ENCODE measurements at places on chromosomes 1 and 21.

DNA sequence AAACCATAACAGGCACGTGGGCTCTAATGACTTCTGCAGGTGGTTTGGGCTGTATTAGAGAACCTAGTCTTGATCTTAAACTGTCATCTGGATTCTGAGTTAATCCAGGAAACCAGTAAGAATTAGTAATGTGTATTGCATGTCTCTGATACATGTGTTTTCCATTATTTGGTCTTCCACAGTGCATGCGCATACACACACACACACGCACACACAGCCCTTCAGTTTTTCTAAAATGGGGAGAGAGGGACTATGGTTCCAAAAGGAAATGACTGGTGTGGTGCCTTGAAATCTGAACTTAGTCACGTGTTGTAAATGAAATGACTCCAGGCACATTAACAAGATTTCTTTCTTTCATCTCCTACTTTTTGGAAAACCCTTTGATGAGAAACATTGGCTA, 67.6 kb downstream of the OLFML2B start:
- DNase-seq, result no peak

DNA sequence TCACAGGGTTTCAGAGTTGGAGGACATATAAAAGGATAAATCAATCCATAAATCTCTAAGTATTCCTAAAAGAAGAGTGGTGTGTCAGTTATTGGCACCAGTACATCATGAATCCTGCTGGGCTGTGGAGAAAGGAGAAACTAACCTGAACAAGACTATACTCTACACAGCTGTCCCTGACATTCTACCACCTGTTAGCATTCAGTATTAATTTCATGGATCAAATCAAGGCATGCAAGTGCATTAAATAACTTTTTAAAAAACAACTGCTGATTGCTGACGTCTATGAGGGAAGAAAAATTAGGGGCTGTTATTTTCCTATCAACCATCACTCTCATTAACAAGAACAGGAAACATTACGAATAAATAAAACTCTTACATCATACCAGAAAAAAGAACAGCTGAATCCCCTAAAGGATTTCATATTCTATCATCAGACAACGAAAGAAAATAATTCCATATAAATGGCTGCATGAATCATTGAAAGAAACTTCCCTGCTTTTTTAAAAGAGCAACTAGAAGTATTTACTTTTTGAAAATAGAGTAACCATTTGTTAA, 121.7 kb downstream of the ATF6 start:
- DNase-seq, result no peak

- DNase-seq, result no peak
Measured at GRCh38 chr1:39688706-39689105, 2.5 kb downstream of the HPCAL4 start.

DNA sequence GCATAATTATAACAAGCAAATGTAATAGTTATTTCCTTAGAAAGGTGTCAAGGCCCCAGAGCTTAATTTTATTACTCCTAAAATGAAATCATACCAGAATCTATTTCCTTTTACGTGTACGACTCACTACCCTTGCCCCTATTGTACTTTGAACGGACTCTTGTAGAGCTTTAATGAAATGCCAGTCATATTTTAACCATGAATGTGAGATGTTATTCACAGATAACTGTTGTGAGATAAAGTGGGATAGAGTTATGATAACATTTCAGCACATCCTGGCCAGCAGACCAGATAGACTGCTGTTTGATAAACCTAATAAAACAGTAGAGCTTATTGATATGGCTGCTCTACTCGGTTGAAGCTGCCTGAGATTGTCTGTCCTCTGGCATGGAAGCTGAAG, 500.8 kb upstream of the PBX1 start:
- DNase-seq, result no peak

DNA sequence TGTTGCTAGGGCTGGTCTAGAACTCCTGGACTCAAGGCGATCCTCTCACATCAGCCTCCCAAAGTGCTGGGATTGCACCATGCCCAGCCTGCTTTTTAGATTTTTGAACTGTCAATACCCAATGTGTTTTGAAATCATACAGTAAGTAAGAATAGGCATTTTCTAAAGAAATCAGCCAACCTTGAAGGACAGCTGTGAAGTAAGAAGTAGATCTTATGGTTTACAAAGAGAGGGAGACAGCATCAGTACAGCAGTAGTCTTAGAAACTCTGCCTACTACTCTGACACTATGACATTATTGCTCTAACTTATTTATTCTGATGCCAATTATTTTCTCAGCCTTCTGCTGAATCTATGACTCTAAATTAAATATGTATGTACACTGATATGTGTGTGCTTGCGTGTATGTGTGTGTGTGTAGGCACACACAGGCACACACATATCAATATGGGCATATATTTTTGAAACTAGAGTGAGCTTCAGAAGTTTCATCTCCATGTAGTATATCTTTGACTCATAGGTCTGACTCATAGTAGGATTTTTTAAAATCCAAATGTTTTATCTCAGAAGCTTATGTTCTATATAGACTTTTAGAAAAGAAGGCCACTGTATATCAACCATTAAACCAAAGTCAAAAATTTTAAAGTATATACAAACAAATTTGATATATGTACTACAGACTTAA, 140.4 kb downstream of the COL24A1 start:
- DNase-seq, result no peak

DNA sequence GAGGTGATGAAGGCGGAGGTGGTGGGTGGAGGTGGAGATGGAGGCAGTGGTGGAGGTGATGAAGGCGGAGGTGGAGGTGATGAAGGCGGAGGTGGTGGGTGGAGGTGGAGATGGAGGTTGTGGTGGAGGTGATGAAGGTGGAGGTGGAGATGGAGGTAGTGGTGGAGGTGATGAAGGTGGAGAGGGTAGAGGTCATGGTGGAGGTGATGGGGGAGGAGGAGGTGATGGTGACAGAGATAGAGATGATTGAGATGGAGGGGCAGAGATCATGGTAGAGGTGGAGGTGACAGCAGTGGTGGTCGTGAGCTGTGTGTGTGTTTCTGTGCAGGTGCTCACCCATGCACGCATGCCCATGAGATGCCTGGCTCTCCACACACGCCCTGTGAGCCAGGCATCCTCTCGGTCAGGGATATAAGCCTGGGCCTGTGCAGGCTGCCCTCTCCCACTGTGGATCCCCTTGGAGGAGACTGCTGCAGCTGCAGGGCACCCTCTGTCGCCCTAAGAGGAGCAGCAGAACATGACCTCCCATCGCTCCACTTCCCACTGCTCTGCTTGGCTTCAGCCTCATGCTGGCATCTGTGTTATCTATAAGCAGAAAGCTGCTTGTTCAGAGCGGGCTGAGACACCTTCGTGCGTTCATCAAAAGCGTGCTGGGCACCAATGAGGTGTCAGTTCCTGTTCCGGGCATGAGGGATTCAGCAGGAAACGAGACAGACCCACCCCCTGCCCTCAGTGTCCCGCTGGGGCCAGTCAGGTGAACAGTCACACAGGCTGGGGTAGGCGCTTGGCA, 20.5 kb upstream of the NPHP4 start:
- no peak for DNase-seq

DNA sequence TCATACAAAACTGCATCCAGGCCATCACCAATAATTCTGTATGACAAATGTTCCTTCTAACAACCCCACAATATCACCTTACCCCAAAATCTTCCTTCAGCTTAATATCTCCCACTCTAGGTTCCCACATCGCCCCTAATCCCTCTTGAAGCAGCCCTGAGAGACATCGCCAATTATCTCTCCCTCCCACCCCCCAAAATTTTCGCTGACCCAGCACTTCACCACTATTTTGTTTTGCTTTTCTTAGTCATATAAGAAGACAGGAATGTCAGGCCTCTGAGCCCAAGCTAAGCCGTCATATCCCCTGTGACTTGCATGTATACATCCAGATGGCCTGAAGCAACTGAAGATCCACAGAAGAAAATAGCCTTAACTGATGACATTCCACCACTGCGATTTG, 126.3 kb downstream of the ADGRL4 start:
- DNase-seq, result no peak

GRCh38 chr21:18049461-18049860, 195.2 kb upstream of the CHODL start:
- no peak for DNase-seq

DNA sequence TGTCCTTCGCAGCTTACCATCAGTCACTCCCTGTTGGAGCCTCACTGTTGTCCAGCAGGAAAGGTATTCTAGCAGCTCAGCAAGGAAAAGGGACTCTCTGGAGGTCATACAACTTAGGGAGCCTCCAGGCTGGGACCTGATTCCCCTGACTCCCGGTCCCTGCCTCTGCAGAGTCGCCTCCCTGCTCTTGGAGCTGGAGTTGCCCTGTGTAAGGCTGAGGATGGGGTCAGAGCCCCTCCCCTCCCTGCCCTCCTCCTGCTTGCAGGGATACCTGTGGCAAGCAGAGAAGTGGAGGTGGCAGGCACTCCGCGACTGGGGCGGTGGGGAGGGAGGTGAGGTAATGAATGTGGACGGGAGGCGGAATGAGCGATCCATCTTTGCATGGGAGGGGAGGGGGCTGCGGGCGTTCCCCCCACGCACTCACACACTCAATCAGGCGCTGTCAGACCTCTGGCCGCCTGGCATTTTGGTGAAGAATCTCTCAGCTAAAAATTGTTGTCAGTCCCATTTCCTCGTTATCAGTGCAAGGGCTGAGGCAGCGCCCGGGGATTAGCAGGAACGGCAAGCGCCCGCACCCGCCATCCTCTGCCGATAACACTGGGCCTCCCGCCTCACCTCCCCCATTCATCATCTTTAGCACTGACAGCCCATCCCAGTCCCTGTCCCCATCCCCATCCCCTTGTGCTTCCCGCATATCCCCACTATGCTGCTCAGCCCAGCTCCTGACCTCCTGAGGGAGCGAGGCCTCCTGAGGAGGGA, 64.3 kb downstream of the TMEM53 start:
- DNase-seq, result no peak

- DNase-seq, result no peak
Measured at GRCh38 chr1:43773821-43774220, 66.5 kb downstream of the ST3GAL3 start.

- no peak for DNase-seq
Measured at GRCh38 chr1:65170511-65171142, 22.6 kb downstream of the AK4 start.

- peak; percentile 52 for DNase-seq
Measured at GRCh38 chr21:44932408-44933181, 7.2 kb upstream of the SLX9 start.

DNA sequence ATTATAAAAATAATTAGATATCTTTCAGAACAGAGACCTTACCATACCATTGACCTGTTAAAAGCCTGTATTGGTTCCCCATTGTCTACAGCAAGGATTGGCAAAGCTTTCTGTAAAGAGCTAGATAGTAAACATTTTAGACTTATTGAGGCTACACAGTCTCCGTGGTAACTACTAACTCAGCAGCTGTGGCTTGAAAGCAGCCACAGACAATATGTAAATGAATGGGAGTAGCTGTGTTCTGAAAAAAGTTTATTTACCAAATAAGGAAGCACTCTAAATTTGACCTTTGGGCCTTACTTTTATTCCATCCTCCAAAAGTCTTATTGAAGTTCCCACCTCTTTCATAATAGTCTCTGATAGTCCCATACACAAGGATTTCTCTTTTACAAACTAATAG, 39.7 kb downstream of the NUP210L start:
- DNase-seq, result no peak

GRCh38 chr1:22488319-22488718, 36.7 kb downstream of the ZBTB40 start:
- DNase-seq, result no peak

DNA sequence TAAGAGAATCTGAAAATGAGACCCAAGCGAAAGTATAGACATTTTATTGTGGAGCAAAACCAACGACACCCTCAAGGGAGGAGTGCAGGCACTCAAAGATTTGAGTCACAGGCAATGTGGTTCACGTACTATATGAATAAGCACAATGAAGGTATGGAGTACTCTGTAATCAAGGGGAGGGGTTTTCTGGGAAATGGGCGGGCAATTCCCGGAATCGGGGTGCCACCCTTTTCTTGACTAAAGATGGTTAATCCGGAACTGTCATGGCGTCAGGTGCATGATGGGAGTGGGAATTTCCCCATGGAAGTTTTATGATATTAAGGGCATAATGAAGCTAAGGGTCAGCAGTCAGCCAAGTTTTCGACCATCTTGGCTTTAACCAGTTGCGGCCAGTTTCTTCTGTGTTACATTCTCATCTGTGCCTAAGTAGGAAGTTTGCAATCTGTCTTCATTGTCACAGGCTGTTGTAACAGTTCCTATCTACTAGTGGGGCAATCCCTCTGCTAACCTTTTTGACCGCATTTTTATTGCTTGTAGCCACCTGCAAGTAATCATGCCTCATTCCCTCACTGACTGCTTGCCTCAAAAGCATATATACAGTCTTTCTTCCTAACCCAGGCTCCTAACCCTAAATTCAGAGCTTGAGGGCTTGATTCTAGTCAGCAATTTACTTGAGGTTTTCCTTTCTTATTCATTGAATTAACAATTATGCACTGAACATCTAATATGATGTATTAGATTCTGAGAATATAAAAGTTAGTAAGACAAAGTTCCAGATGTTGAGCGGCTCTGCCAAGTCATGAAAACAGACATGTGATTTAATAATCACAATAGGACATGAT, 775 bp upstream of the AIM2 start:
- peak; percentile 82 for DNase-seq

DNA sequence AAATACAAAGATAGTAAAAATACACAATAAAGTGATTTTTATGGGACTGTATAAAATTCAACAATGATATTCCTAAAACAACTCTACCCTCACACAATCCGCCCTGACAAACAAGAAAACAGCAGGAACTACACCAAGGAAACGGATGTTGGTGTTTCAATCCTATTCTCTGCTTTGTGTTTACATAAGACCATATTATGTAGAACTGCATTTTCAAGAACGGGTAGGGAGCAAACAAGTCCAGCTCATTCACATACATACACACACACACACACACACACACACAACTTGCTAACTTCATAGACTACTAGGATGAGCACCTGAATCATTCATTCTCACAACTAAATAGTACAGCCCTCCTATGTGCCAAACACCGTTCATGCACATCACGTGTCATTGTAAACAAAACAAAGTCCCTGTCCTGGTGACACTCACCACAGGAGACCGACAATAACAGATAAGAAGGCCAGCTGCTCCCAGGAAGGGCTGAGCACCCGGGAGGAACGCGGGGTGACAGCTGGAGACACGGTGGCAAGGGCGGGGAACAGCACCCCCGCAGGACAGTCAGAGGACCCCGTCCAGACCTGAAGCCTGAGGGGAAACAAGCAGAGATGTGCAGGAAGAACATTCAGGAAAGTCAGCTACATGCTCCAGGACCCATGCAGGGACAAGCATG, 43.0 kb downstream of the NPHP4 start:
- no peak for DNase-seq

- no peak for DNase-seq
Measured at GRCh38 chr1:198772626-198773025, 133.8 kb downstream of the PTPRC start.

- DNase-seq, result no peak
Measured at GRCh38 chr21:25323356-25323949, 283.8 kb downstream of the MRPL39 start.

DNA sequence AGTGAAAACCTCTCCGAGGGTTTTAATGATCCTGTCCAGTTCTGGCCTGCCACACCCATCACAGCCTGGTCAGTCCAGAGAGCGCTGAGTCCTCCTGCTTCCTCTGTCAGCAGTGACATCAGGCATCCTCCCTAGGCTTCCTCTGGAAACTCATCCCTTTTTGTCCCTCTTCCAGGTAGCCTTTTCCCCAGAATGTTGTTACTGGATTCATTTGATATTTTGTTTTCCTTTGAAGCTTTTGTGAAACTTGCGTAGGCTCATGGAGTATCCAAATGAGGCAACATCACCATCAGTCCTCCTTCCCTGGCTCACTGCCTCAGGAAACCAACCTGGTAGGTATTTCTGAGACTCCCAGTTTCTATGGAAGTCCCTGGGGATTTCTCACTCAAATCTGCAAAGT, 27.0 kb upstream of the IGSF3 start:
- DNase-seq, result no peak

- no peak for DNase-seq
Measured at GRCh38 chr1:93670141-93670540, 11.5 kb downstream of the BCAR3 start.

Measured in stimulated activated CD8-positive, alpha-beta memory T cell treated with anti-CD3 and anti-CD28 coated beads, Interleukin-15, amount 100 ng/mL, for 48 hours (primary cell).